ENCODE measurements at places on chromosomes 7 and 10.

DNA sequence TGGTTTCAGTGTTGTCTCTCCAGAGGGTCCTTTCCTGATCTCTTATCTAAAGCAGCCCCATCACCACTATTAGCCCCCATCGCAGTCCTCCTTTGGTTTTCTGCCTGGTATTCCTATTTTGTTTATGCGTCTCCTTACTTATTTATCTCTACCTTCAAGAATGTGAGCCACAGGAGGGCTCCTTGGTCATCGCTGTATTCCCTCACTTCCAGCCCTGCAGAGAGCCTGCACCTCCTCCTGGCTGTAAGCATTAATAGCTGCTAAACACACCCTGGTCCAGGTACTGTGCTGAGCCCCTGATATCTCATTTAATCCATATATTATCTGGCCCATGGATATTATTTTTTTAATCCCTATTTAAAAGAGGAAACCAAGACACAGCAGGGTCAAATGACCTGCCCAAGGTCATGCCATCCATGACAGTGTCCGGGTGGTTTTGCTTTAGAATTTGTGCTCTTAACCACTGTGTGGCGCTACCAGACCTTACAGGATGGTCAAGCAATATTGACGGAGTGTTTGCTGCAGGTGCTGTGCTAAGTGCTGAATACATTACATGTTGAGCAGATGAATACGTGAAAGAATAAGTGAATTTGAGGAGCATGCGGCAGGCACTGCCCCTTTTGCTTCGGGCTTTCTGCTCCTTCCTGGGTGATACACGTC is 227.2 kb downstream of the ADAM12 start:
- no peak for DNase-seq

DNA sequence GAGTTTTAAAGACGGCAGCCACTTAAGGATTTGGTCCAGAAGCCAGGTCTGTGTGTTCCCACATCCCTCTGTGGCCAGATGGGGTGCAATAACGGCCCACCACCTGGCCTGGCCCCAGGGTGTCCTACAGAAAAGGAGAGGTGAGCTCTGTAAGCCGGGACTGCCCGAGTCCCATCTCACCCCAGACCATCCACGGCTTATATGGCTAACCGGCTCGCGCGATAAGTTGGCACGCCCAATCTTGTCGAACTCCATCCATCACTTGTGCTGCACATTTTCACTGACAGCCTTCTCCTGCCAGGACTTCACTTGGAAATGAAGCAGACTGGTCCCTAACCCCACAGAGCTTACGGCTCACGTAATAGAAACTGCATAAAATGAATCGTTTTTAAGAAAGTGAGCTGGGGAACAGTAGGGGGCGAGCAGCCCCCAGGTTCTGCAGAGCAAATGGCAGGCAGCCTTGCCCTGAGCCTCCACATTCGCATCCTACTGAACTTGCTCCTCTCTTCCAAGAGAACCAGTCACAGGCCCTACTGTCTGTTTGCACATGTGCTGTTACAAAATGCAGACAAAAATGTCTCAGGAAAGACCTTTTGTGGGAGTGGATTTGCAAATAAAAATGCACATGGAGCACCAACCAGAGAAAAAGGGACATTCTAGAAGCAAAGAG is 98.2 kb downstream of the TNS3 start:
- peak; percentile 47 for DNase-seq

DNA sequence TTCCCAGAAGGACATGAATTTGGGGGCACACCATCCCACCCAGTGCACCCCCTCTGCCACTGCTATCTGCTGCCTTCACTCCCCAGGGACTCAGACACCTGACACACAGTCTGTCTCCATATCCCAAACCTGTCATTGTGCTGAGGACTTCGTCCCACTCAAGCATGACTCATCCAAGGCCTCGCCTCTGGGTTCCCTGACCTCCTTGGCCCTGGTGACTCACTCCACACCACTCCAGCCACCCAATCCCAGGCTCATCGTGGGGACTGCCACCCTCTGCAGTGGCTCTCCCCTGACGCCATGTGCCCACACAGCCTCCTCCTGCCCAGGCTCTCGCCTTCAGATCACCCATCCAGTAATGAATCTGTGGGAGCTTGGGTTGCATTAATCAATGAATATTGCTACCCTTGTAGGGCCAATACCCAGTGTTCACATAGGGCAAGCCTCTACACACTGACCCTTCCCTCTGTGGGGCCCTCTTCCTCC is 6.6 kb upstream of the INSIG1 start:
- DNase-seq, result peak; percentile 71

DNA sequence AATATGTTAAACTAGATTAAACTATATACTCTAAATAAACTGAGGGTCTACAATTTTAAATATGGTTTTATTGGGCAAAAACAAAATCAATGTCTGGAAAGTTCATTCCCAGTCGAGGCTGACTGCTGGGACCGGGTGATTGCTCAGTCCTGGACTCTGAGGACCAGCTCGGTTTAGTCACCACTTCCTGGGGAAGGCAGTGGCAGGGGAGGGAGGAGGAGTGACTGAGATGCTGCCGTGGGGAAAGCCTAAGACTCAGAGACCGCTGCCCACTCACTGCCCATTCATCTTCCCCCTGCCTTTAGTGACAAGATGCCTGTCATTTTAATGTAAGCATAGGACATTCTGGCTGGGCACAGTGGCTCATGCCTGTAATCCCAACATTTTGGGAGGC is 29.0 kb downstream of the ATOH7 start:
- DNase-seq, result no peak

DNA sequence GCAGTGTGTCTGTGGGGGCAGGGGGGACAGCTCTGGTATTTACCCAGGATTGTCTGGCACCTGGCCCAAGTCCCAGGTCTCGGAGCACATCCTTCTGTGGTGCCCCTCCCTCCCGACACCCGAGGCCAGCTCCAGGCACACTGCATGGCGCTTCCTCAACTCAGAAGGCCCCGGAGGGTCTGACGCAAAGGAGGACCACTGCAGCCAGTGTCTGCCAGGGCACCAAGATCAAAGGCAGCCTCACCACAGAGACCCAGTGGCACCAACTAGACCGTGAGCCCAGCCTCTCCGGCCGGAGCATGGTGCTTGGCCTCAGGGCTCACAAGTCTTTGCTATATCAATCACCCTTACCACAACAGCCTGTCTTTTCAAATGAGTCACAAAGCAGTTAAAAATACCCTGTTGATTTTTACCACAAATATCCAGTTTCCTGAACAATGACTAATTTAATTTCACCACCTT is 99.3 kb upstream of the DDC start:
- DNase-seq, result no peak

GRCh38 chr10:1400101-1401070 is 336.9 kb downstream of the ADARB2 start:
- no peak for DNase-seq

DNA sequence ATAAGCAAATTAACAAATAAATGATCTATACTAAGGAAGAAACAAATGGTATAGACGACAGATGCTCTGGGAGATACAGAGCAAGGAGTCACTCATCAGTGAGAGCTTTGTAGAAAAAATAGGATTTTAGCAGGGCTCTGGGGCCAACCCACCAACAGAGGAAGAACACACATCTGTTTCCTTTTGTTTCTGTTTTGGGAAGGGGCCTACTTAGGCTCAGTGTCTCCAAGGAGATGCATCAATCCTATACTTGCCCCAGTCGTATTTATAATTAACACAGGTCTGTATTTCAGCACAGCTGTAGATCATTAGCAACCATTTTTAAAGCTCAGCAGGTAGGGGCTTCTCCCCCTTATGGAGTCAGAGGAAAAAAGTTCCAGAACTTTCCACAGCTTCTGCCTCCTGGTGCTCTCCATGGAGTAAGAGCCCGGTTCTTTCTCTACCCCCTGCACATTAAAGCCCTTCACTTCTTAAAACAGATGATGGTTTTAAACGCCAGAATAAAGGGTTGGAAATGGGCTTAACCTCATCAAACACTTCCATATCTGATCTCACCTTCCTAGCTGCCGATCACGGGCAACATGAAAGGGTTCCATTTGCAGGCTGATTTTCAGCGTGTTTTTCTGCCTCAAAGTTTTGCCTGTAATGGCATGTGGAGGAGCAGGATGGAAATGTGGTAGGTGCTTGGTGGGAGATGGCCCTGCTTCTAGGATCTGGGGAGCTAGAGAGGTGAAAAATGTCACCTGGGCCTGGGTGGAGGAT is 291.7 kb downstream of the TCF7L2 start:
- DNase-seq, result no peak

DNA sequence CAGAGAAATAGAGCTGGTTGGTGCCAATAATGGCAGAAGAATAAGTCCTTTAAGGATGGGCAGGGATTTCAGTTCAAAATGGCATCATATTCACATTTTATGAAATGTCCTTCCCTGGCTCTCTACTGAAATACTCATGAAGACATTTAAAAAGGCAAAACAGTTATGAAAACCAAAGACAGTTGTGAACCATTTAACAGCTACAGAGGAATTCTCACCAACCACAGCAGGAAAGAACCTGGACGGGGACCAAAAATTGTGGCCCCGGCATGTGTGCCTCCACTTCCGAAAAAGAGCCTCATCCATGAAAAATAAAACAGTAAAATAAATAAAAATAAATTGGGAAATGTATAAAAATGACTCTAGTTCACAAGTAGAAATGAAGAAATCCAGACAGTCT is 539.5 kb downstream of the SUGCT start:
- no peak for DNase-seq

- DNase-seq, result no peak
Measured at GRCh38 chr7:48161407-48162125, 9.7 kb upstream of the ABCA13 start.

DNA sequence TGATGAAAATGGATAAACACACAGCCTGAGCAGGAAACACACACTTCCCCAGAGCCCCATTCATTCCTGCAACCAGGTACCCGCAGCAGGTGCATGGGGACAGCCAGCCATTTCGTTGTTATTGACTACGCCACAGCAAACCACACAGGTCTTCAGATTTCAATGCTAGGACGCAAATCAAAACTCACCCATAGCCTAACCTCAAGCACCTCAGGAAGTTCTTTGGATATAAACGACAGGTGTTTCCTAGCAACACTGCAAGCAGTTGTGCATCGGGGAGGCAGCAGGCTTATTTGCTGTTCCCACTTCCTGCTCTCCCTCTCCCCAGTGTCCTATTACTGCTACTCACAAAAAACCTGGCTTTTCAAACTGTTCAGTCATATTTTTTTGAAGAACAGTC is 176.5 kb upstream of the FRMD4A start:
- no peak for DNase-seq

DNA sequence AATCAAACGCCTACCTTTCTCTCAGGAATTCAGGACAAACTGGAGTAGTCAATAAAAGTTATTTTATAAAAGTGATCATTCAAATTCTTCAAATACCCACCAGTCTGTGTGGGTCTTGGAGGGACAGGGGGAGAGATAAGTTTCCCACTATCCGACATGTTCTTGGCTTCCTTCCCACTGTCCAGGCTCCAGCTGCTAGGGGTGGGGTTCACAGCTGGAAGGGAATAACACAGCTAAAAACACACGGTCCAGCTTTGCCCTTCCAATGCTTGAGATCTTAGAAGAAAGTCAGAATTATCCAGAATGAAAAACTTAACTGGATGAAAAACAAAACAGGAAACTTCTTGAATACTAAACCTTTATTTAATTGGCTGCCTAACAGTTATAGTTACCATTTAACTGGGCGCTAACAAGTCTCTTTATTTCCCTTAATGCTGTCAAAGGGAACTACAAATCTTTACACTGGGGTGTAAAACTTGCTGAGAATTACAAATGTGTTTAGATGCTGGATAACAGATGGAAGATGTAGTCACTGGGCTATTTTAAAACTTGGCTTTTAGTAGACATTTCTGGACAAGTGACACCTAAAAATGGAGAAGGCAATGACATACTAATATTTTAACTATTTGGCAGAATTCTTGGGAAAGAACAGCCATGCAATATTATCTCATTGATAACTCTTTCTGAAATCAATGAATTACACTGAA is 172.8 kb upstream of the IMMP2L start:
- no peak for DNase-seq

DNA sequence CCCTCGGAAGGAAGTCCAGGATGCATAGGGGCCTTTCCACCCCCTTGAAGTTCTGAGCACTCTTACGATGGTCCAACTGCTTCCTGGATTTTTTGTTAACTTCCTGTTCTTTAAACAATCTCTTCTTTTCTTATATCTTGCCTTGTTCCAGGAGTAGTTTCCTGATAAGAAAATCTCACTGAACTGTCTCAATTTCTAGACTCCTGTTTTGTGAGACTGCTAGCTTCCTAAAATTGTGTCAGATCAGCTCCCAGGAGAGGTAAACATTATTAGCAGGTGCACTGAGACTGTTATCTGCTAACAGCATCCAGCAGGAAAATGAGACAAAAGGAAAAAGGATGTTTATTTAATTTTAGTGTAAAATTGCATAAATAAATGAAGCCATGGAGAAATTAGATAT is 106.2 kb upstream of the PITRM1 start:
- no peak for DNase-seq

DNA sequence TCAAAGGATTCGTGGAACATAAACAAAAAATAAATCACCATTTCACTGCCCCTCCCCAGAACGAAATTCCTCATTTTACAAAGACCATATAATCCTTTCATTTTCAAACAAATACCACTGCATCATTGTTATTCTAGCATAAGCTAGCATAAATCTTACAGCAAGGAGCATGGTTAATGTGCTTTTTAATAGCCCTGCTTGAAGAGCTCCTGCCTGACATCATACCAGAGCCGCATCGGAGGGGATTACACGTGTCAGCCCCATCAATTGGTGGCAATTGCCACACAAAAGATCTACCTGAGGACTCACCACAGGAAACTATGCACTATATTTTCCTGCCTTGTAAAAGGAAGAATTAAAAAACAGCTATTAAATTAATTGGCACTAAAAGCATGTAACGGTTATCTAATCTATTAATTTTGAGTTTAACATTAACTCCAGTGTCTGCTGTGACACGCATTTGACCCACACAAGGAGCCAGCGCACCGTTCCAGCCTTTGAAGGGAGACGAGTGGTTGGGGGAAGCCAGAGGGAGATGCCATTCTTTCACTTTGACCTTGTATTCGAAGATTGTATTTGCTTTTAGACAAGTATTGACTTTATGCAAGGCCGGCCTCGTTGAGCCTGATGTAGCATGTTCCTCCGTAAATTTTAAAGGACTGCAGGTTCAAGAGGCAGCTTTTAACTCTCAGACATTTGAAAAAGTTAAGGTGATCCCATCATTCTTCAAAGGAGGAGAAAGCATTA is 261.1 kb upstream of the RNF32 start:
- DNase-seq, result no peak

DNA sequence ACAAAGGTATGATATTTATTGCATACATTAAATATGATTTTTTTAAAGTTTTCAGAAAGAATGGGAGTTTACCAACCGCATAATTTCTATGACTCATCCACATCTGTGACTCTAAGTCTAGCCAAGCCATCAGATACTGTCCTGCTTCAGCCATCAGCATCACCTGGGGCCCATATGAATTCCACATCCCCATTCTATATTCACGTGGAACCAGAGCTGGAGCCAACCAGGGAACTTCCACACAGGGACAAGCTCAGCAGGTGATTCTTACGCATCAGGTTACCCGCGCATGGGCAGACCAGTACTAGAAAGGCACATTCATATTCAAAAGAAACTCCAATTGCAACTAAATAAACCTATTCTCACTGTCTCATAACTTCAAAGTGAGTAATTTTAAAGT is 817.7 kb upstream of the IGFBP3 start:
- no peak for DNase-seq

All from hematopoietic multipotent progenitor cell treated with erythropoietin and hydrocortisone succinate and interleukin-3 and kit ligand, for 8 days (in vitro differentiated cells).